Kidney tubule cell (primary cell): ENCODE measurements at places on chromosomes 16 and 17.
A peak's percentile ranks its signal among the peaks of the same experiment; 100 is the strongest.

DNA sequence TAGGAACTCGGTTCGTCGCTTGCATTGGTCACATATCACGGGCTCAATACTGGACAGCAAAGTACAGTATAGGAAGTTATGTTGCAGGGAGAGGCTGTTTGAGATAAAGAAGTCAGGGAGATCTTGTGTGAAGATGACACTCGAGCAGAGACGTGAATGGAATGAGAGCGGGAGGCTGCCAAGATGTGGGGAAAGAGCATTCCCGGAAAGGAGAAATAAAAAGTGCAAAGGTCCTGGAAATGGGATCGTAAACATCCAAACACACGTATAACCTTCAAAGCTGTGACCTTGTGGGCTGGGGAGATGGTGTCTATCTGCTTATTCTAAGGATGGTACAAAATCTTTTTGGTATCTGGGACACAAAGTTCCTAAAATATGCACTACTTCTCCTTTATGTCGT lies 43.0 kb upstream of the MYOCD start:
- DNase-seq, result no peak

DNA sequence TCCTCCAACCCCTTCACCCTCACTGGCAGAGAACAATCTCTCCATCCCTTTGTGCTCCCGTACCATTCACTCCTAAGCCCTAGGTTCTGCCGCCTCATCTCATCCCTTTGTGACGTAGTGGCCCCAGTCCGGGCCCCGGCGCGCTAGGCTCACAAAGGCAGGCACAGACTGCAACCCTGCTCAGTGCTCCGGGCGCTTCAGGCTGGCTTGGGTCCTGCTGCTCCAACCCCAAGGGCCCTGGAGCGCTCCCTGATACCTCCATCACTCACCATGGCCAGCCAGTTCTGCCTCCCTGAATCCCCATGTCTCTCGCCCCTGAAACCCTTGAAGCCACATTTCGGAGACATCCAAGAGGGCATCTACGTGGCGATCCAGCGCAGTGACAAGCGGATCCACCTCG lies at the start of gene KIF2B:
Gene KIF2B, plus strand, starts transcription at position 164 of the 400 bp plus-strand sequence. Its CDS starts 107 bp downstream, at position 271.
- no peak for DNase-seq

DNA sequence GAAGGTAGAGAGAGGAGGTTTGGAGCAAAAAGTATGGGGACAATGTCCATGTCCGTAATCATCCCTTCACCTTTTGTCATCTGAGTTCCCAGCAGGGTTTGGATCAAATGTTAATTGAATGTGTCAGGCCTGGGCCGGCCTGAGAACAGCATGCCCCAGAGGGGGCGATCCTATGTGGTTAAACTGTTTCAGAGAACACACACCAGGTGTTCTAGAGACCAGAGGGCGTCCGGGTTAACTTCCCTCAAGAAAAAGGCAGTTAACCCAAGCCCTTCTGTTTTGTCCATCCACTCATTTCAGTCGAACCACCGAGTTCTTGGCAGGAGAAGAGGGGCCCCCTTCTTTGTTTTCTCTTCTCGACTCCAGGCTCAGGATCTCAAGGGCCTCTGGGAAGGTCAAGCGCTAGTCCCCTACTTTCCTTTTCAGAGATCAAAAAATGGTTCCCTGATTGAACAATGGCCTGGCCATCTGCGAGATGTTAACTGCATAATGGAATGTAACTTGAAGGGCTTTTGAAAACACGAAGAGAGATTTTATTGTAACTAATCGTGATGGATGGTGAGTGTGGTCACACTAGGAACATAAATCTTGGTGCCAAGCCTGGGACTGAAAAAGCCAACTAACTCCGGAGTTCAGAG lies 142.5 kb downstream of the IRX3 start:
- DNase-seq, result no peak

GRCh38 chr17:41959336-41960095 lies 7.1 kb upstream of the CNP start:
- DNase-seq, result peak; percentile 70

GRCh38 chr17:31580316-31580705 lies 188.8 kb downstream of the RAB11FIP4 start:
- no peak for DNase-seq

DNA sequence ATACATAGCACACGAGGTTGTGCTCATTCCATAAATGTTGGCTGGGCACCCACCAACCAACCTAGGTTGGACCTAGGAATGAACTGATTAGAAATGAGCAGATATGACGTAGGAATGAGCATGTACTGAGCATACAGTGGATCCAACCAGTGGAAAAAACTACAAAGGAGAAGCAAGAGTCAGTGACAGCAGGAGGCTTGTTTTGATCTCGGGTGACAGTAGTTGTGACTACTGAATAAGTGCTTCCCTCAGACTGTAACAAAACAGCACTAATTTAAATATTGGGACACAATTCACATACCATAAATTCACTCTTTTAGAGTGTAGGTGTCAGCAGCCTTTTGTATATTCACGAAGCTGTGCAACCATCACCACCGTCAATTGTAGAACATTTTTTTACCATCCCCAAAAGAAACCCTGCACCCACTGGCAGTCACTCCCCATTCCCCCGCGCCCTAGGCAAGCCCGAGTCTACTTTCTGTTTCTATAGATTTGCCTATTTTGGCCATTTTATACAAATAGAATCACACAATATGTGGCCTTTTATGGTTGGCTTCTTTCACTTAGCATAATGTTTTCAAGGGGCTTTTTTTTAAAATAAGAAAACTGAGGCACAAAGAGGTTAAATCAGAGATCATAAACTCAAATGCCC lies 7.0 kb downstream of the VAC14 start:
- no peak for DNase-seq

DNA sequence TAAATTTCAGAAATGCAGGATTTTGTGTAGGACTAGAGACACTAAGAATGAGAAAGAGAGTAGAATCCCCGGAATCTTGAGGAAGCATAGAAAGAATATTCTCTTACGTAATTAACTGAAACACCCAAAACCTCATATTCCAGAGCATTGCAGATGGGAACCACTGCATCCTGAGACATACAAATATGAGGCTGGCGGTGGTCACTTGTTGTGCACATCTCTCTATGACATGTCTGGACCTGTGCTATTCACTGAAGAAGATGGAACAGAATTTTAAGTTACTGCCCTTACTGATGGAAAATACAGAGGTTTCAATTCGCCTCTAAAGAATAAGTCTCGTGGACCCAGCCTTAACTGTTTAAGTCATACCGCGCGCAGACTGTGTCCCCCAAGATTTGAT lies 806 bp downstream of the RAD51C start:
- no peak for DNase-seq

GRCh38 chr17:34374457-34374856 lies 11.4 kb upstream of the CCL1 start:
- DNase-seq, result no peak

DNA sequence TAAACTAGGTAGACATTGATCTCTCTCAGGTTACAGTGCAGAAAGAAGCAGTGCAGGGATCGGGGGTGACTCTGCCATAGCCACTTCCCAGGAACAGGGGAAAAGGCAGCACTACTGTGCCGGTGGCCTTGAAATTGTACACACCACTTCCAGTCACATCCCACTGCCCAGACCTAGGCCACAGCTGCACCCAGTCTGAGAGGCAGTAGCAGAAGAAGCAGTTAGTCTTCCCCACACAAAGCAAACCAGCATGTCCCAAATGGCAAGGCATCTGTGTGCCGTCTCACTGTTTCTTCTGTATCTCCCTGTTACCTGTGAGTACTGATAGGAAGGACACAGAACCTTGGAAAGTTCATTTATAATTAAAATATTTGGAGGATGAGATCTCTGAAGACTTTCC lies 47.0 kb downstream of the TMC6 start:
- no peak for DNase-seq

- DNase-seq, result peak; percentile 37
Observed at GRCh38 chr16:89598199-89598598, 15.2 kb upstream of the DPEP1 start.

DNA sequence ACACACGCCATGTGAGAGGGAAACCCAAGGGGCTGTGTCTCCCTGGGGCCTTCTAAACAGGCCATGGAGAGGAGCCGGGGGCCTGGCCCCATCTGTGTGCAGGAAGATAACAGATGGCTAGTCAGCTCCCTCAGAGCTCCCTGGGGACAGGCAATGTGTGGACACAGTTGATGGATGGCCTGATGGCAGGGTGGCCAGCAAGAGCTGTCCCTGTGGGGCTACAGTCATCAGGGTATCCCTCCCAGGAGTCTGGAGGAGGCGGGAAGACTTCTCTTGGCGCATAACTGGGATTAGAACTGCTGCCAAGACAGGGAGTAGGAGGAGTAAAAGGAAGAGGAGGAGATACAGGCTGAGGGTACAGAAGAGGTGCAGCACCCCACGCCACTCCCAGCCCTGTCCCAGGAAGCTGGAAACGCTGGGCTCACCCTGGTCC lies 17.3 kb downstream of the MYO18A start:
- DNase-seq, result no peak

DNA sequence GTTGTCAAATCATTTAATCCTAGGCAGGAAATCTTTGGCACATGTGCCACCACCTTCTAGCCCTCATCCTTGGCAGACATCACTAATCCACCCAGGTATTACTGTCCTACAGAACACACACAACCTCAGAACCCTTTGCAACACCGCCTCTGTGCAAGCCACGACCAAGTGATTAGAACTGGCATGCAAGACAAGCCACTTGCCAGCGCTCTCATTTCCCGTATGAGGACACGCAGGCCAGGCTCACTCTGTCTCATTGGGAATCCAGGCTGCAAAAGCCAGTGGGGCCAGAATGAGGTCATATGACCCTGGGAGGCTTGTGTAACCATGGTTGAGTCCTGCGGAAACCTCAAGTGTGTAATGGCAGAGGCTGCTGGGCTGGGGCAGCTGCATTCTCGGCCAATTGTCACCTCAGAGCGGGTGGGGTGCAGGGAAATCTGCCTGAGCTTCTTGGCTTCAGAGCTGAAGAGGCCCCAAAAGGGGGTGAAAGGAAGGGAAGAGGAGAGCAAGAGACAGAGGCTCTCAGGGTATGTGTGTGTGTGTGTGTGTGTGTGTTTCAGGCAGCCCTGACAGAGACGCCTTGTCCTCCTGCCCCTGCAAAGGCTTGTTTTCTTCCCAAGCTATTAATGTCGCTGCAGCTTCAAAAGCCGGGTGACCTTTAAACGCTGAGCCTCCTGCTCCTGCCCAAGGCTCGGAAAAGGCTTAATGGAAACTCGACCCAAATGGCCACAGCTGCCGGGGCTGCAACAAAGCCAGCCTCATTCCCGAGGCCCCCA lies 43.2 kb upstream of the MRPS23 start:
- peak; percentile 98 for DNase-seq

DNA sequence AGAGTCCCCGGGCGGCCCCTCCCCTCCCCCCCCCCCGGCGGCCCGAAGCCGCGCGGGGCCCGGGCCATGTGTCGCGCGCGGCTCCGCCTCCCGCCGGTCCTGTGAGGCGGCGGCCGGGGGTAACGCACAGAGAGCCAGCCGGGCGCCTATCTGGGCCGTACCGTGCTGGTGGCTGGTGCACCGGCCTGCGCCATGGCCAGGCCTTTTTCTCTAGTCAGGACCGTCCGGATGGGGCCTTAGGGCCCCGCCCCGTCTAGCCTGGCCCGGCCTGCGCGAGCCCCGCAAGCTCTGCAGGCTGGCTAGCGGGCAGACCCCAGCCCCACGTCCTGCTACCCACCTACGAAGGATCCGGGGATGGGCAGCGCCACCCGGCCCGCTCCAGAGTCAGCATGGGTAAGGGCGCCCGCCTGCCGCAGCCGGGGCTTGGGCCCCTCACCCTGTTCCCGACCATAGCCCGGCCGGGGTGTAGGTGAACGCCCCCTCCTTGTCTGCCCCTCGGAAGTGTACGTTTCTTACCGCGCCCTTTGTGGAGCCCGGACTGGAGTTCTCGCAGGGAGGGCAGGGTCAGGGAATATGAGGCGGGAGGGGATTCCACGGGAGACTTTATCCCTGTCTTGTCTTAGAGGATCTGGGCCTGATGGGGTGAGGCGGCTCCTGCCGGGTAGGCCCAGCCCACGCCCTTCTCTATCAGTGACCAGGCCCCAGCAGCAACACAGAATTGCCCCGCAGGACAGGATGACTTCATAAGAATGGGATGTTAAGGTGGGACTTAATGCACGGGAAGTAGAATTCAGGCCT lies at the start of gene CENPT:
Gene CENPT, minus strand, starts transcription at position 630 of the 798 bp plus-strand sequence. CDS start 13,834 bp downstream, outside the sequence.
- DNase-seq, result peak; percentile 90
